ENCODE measurements at places on chromosomes 6 and 20.

DNA sequence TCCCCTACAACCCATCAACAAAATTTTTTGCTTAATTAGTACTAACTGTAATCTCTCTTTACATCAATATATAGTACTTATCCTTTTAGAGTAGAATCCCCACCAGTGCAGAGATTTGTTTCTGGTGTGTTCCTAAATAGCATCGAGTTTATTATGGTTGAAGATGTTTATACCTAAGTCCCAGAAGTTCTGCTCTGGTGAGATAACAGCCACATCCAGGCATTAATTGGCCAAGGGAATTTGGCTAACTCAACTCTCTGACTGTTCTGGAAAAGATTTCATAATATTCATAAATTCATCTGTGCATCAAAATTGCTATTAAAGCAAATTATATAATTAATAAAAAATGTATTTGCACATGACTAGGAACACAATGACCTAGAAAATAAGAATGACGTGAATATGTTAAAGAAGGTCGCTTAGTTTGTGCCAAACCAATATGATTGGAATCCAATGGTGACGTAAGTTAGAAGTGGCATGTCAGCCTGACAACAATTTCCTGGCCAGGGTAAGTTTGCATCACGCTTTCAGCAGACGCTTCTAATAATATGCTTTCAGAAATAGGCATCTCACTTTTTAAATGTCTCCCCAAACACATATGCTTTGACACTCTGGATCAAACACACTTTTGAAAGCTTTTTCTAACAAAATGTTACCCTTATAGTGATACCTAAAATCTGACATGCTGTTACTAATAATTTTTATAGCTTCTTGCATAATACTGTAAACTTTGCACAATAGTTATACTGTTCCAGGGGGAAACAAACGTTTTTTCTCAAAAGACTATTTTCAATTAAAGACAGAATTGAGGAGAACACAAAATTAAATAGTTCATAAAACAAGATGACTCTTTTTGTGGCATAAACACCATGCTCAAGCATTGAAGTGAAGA is 236.7 kb downstream of the TENT5A start:
- DNase-seq: no peak

DNA sequence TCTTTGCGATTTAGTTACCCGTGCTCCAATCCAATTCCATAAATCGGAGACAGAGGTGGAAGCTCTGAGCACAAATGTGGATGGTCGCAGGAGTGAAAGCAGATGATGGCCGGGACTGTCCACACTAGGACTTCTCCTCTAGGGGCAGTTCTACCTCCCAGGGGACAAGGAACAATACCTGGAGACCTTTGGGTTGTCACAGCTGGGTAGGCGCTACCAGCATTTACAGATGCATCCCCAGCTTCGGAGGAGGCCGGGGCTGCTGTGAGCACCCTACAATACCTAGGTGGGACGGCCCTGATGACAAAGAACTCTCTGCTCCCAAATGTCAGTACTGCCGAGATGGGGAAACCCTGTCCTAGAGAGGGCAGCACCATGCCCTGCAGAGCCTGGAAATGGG is 195.9 kb upstream of the CDH4 start:
- no peak for DNase-seq

GRCh38 chr6:31467151-31467550 is 30.8 kb upstream of the MICB start:
- no peak for DNase-seq

DNA sequence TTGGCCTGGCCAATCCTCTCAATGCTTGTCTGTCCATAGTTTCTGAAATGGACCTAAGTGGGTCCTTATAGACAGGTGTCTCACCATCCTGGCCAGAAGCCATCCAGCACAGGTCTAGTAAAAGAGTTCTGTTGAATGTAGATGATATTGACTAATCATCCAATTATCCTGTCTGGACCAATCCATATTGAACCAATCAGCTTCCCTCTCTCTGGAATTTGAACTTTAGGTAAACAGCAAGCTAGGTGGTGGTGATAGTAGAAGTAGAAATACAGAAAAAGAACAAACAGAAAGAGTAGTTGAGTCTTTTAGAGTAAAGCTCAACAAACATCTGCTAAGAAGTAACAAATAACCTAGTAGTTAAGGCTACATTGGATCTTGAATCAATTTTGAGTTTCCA is 9.5 kb upstream of the PNRC1 start:
- DNase-seq: no peak

DNA sequence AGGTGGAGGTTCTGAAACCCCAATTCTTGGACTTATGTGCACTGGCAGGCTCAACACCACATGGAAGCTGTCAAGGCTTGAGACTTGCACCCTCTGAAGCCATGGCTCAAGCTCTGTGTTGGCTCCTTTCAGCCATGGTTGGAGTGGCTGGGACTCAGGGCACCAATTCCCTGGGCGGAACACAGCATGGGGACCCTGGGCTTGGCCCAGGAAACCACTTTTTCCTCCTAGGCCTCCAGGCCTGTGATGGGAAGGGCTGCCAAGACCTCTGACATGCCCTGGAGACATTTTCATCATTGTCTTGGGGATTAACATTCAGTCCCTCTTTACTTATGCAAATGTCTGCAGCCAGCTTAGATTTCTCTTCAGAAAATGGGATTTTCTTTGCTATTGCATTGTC is 26.2 kb upstream of the CLDN20 start:
- no peak for DNase-seq

DNA sequence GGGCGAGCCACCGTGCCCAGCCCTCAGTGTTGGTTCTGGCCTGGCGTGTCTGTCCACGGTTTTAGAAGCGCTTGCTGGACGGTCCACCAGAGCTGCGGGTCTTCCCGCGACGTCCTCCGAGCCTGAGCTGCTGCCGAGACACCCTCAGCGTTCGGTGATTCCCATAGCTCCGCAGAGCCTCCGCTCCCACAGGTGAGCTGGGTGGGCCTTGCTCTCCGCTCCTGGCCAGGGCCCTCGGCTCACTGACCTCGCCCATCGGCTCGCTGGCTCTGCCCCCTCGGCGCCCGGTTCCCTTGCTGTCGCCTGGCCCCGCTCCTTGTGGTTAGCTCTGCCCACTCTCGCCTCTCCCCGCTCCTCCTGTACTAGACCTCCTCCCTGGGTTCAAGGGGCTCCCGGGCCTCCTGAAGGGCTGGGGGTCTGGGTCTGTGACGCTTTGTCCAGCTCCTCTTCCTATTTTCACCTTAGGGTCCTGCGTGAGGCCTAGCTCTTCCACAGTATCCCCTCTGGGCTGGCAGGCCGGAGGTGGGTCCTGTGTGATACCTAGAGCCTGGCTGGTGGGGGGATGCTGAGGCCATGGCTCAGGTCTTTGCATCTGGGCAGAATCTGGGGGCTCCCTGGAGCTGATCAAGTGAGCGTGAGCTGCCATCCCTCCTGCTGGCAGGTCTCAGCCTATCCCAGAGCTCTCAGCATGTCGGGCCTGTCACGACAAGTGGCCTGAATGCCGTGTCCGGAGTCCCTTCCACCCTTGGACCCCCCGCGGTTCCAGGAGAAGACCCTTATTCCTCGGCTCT is 5.0 kb upstream of the COX4I2 start:
- no peak for DNase-seq
